ENCODE measurements at places on chromosomes 12 and 14. TPM values are rescaled to one million over a fixed set of nuclear protein-coding genes. Genes with fewer than 3 reads are reported as not detected.

- H3K27ac ChIP-seq = no peak overlapping the region
- no peaks in the 10 kb centered on the region for H3K27me3 ChIP-seq
- H3K4me1 ChIP-seq = no peaks in the 10 kb centered on the region
These were observed 37.8 kb upstream of the OR4E1 start for GRCh38 chr14:21711360-21711961.

DNA sequence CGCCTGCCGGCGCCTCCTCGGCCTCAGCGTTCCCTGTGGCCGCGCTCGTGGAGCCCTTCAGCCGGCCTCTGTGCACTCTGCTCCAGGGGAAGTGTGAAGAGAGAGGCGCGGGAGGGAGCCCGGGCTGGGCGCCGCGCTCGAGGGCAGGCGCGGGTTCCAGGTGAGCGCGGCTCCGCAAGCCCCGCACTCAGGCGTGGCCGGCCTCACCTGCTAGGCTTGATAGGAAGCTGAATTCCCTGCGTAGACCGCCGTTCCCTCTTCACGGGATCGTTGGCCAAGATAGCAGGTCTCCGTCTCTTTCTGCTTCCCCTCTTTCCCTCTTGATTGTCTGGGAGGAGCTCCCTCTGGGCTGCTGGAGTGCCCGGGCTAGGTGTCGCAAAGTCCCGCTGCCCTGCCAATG is 89.7 kb downstream of the ASCL4 start:
- no peak overlapping the region for H3K27ac ChIP-seq
- peak; percentile 55 for DNase-seq
- H3K4me3 ChIP-seq = no peak overlapping the region
- H3K4me1 ChIP-seq = no peaks in the 10 kb centered on the region
- no peaks in the 10 kb centered on the region for H3K36me3 ChIP-seq

GRCh38 chr14:28130610-28131284 is 635.8 kb upstream of the FOXG1 start:
- no peak overlapping the region for H3K4me3 ChIP-seq
- H3K27me3 ChIP-seq = no peaks in the 10 kb centered on the region
- H3K36me3 ChIP-seq = no peaks in the 10 kb centered on the region
- no peaks in the 10 kb centered on the region for H3K4me1 ChIP-seq

DNA sequence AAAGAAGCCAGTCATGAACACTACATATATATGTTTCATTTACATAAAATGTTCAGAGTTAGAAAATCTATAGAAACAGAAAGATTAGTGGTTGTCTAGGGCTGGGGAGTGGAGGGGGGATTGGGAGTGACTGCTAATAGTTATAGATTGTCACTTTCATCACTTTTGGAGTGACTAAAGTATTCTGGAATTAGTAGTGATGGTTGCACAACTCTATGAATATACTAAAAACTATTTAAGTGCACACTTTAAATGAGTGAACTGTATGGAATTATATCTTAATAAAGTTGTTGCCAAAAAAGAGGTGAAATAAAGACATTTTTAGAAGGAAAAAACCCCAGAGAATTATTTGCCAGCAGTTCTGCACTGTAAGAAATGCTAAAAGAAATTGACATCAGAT is 9.5 kb downstream of the CATSPERB start:
- H3K4me3 ChIP-seq = no peak overlapping the region
- H3K27me3 ChIP-seq = no peaks in the 10 kb centered on the region
- H3K4me1 ChIP-seq = no peaks in the 10 kb centered on the region
- H3K27ac ChIP-seq = no peak overlapping the region

- H3K4me3 ChIP-seq = no peak overlapping the region
- H3K27me3 ChIP-seq = no peaks in the 10 kb centered on the region
- no peak overlapping the region for H3K27ac ChIP-seq
- no peaks in the 10 kb centered on the region for H3K36me3 ChIP-seq
- H3K4me1 ChIP-seq = no peaks in the 10 kb centered on the region
These were observed 295.7 kb upstream of the FKBP4 start for GRCh38 chr12:2498964-2499500.

DNA sequence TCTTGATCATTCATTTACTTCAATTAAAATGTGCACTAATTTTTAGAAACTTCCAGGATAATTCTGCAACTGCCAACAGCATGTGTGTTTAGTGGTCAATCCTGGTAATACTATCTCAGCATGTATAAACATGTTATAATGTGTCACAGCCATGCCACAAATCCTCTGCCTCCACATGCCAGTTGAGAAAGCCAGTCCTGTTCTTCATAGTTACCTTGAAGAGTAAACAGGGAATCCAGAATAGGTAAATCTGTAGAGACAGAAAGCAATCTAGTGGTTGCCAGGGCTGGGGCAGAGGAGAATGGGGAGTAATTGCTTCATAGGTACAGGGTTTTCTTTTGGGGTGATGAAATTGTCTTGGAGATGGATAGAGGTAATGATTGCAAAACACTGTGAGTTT is 85.9 kb downstream of the ARMH4 start:
- no peaks in the 10 kb centered on the region for H3K27me3 ChIP-seq
- H3K36me3 ChIP-seq = no peaks in the 10 kb centered on the region
- no peak for DNase-seq
- H3K4me1 ChIP-seq = no peaks in the 10 kb centered on the region

DNA sequence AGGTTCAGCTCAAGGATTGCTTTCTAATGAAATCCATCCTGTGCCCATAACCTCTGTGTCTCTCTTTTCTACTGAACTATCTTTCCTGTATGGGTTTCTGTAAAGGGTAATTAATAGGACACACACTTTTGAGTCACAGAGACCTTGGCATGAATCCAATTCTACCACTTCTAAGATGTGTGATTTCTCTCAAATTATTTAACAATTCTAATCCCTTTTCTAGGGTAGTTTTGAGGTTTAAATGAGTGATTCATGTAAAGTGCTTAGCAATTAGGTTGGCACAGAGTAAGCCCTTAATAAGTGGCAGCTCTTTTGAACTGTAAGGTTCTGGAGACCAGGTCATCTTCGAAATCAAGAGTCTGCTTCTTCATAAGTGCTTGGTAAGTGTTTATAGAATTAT is 202.7 kb downstream of the RASSF9 start:
- no peak overlapping the region for H3K4me3 ChIP-seq
- peaks cover 3% of the 10 kb centered on the region for H3K4me1 ChIP-seq
- H3K27me3 ChIP-seq = no peaks in the 10 kb centered on the region
- DNase-seq = no peak
- H3K27ac ChIP-seq = no peak overlapping the region
- H3K36me3 ChIP-seq = no peaks in the 10 kb centered on the region

GRCh38 chr12:83121897-83122622 is 435.4 kb downstream of the TMTC2 start:
- no peaks in the 10 kb centered on the region for H3K27me3 ChIP-seq
- DNase-seq = no peak
- H3K36me3 ChIP-seq = no peaks in the 10 kb centered on the region
- H3K4me1 ChIP-seq = no peaks in the 10 kb centered on the region
- H3K4me3 ChIP-seq = no peak overlapping the region

- H3K27me3 ChIP-seq = no peaks in the 10 kb centered on the region
- no peak for DNase-seq
- no peaks in the 10 kb centered on the region for H3K4me1 ChIP-seq
- no peak overlapping the region for H3K4me3 ChIP-seq
- H3K27ac ChIP-seq = no peak overlapping the region
These were observed 8.8 kb downstream of the DTX1 start for GRCh38 chr12:113065126-113066007.

GRCh38 chr12:62335796-62336195 is 75.6 kb downstream of the USP15 start:
- no peaks in the 10 kb centered on the region for H3K36me3 ChIP-seq
- H3K4me3 ChIP-seq = no peak overlapping the region
- no peak for DNase-seq
- no peaks in the 10 kb centered on the region for H3K27me3 ChIP-seq

- no peak overlapping the region for H3K27ac ChIP-seq
- no peak for DNase-seq
- H3K36me3 ChIP-seq = no peaks in the 10 kb centered on the region
- no peaks in the 10 kb centered on the region for H3K27me3 ChIP-seq
These were observed 21.4 kb downstream of the AREL1 start for GRCh38 chr14:74691456-74691855.

DNA sequence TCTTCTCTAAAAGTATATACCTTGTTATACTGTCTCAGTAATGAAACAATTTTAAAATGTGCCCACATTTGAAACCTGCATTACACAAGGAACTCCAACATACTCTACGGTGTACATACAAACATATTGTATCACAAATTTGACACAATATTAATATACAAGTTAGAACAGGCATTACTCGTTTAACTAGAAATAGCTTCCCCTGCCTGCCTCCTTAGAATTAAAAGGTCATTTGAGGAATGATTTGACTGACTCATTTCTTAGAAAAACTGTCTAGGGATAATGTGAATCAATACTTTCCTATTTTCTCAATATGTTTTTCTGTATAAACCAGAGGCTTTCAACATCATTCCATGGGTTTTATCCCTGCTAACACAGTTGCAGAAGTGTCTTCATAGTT is 73.7 kb downstream of the STON2 start:
- no peak overlapping the region for H3K4me3 ChIP-seq
- no peaks in the 10 kb centered on the region for H3K4me1 ChIP-seq
- DNase-seq = no peak
- H3K36me3 ChIP-seq = no peaks in the 10 kb centered on the region
- H3K27me3 ChIP-seq = no peaks in the 10 kb centered on the region

Gene IL31
- not detected for polyA plus RNA-seq

- no peaks in the 10 kb centered on the region for H3K4me1 ChIP-seq
- H3K36me3 ChIP-seq = no peaks in the 10 kb centered on the region
- no peak for DNase-seq
- no peaks in the 10 kb centered on the region for H3K27me3 ChIP-seq
These were observed 53.3 kb upstream of the STK38L start for GRCh38 chr12:27190761-27191160.

Gene RGS6
- polyA plus RNA-seq = 0.27 TPM

DNA sequence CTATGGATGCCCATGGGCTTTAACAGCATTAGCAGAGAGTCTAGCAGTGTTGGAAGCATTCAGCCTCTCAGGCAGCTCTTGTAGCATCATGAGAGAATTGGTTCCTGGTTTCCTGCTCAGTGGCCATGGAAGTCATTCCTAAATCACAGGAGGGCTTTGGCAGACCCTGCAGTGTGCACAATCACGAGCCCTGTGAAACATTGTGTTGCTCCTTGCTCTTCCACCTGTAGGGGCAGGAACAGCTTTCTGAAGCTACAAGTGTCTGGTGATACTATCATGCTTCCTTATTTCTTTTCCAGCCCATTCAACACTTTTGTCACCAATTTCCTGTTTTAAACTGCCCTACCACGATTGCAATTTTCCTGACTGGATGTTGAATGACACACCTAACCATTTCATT is 402.2 kb upstream of the USP15 start:
- H3K27me3 ChIP-seq = no peaks in the 10 kb centered on the region
- H3K4me1 ChIP-seq = no peaks in the 10 kb centered on the region
- H3K4me3 ChIP-seq = no peak overlapping the region
- no peaks in the 10 kb centered on the region for H3K36me3 ChIP-seq

- no peaks in the 10 kb centered on the region for H3K4me1 ChIP-seq
- H3K27ac ChIP-seq = no peak overlapping the region
- H3K4me3 ChIP-seq = no peak overlapping the region
- DNase-seq = no peak
- no peaks in the 10 kb centered on the region for H3K36me3 ChIP-seq
These were observed 24.7 kb upstream of the NTF3 start for GRCh38 chr12:5407034-5407856.

- peaks cover 9% of the 10 kb centered on the region for H3K36me3 ChIP-seq
- H3K27me3 ChIP-seq = no peaks in the 10 kb centered on the region
- no peak for DNase-seq
- peaks cover 11% of the 10 kb centered on the region for H3K4me1 ChIP-seq
These were observed 22.5 kb upstream of the HIGD1C start for GRCh38 chr12:50929831-50930230.

GRCh38 chr12:33703221-33703620 is 263.6 kb upstream of the SYT10 start:
- H3K36me3 ChIP-seq = no peaks in the 10 kb centered on the region
- H3K4me1 ChIP-seq = no peaks in the 10 kb centered on the region
- no peak for DNase-seq
- H3K4me3 ChIP-seq = no peak overlapping the region

GRCh38 chr12:3896801-3897351 is 23.7 kb upstream of the PARP11 start:
- no peaks in the 10 kb centered on the region for H3K36me3 ChIP-seq
- no peak for DNase-seq
- H3K4me3 ChIP-seq = no peak overlapping the region
- H3K27me3 ChIP-seq = no peaks in the 10 kb centered on the region
- H3K4me1 ChIP-seq = no peaks in the 10 kb centered on the region
- no peak overlapping the region for H3K27ac ChIP-seq

Gene ABCD4
- polyA plus RNA-seq = 54.7 TPM

Gene PLA2G1B
- 7,592 TPM for polyA plus RNA-seq

DNA sequence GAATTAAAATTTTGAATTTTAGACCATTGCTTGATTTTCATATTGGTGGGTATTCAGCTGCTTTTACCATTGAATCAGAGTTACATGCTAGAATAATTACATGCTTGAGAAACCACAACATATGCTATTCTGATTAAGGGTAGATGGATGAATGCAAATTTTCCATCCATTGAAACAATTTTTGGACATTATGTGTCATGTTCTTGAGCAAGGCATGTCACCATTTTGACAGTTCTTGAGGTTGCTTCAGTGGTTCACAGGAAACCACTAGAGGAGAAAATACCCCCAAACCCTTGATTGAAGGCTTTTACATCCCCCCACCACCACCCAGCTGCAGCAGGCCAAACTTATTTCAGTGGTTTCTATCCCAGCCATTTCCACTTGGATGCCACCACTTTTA is 13.5 kb downstream of the UBR7 start:
- no peaks in the 10 kb centered on the region for H3K4me1 ChIP-seq
- H3K36me3 ChIP-seq = peaks cover 35% of the 10 kb centered on the region
- no peak overlapping the region for H3K27ac ChIP-seq
- no peak overlapping the region for H3K4me3 ChIP-seq
- no peaks in the 10 kb centered on the region for H3K27me3 ChIP-seq

- no peak overlapping the region for H3K27ac ChIP-seq
- H3K4me3 ChIP-seq = no peak overlapping the region
- no peak for DNase-seq
- peaks cover 18% of the 10 kb centered on the region for H3K4me1 ChIP-seq
These were observed 1.7 kb downstream of the ZDHHC17 start for GRCh38 chr12:76765598-76765997.

Gene CDK2
- 5.7 TPM for polyA plus RNA-seq

Gene COX8C
- polyA plus RNA-seq = not detected

- no peaks in the 10 kb centered on the region for H3K36me3 ChIP-seq
- H3K27me3 ChIP-seq = no peaks in the 10 kb centered on the region
- H3K4me1 ChIP-seq = no peaks in the 10 kb centered on the region
- no peak overlapping the region for H3K27ac ChIP-seq
- no peak overlapping the region for H3K4me3 ChIP-seq
- DNase-seq = no peak
These were observed 1.7 kb upstream of the KLRG1 start for GRCh38 chr12:8987685-8988084.

- no peaks in the 10 kb centered on the region for H3K27me3 ChIP-seq
- H3K4me1 ChIP-seq = no peaks in the 10 kb centered on the region
- DNase-seq = no peak
- H3K4me3 ChIP-seq = no peak overlapping the region
- no peak overlapping the region for H3K27ac ChIP-seq
These were observed 67.2 kb downstream of the KDM2B start for GRCh38 chr12:121513464-121514183.

Gene DENR
- 20.4 TPM for polyA plus RNA-seq

Gene IFNG-AS1
- polyA plus RNA-seq = not detected

- peaks cover 15% of the 10 kb centered on the region for H3K4me1 ChIP-seq
- H3K27me3 ChIP-seq = no peaks in the 10 kb centered on the region
- no peaks in the 10 kb centered on the region for H3K36me3 ChIP-seq
- H3K4me3 ChIP-seq = peak overlapping the region; percentile 28
- H3K27ac ChIP-seq = peak overlapping the region; percentile 38
These were observed 365 bp upstream of the CCDC88C start for GRCh38 chr14:91417983-91418386.

Gene GALC
- polyA plus RNA-seq = 5.3 TPM

Gene VWF
- 25.6 TPM for polyA plus RNA-seq

Measured in pancreas (tissue), 10 donors.